Inflammatory macrophage treated with lipopolysaccharide for 1 hour (primary cell): ENCODE measurements at places on chromosomes 6 and 20.

GRCh38 chr20:23445596-23446217 is 6.2 kb downstream of the CSTL1 start:
- no peak for DNase-seq

DNA sequence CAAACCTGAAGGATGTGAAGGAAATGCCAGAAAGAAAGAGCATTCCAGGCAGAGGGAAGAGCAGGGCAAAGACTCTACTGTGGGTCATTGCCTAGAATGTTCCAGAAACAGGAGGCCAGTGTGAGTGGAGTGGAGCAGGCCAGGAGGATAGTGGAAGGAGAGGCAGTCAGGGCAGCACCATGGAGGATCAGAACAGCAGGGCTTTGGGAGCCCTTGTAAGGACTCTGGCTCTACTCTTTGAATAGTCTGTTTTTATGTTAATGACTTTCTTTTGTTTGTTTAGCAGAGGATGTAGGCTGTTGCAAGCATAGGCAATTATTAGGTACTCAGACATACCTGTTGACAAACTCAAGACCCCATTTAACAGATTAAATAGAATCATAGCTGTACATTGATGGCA is 23.6 kb upstream of the FBXL4 start:
- no peak for DNase-seq

GRCh38 chr6:39050453-39051112 is 2.0 kb downstream of the GLP1R start:
- no peak for DNase-seq

DNA sequence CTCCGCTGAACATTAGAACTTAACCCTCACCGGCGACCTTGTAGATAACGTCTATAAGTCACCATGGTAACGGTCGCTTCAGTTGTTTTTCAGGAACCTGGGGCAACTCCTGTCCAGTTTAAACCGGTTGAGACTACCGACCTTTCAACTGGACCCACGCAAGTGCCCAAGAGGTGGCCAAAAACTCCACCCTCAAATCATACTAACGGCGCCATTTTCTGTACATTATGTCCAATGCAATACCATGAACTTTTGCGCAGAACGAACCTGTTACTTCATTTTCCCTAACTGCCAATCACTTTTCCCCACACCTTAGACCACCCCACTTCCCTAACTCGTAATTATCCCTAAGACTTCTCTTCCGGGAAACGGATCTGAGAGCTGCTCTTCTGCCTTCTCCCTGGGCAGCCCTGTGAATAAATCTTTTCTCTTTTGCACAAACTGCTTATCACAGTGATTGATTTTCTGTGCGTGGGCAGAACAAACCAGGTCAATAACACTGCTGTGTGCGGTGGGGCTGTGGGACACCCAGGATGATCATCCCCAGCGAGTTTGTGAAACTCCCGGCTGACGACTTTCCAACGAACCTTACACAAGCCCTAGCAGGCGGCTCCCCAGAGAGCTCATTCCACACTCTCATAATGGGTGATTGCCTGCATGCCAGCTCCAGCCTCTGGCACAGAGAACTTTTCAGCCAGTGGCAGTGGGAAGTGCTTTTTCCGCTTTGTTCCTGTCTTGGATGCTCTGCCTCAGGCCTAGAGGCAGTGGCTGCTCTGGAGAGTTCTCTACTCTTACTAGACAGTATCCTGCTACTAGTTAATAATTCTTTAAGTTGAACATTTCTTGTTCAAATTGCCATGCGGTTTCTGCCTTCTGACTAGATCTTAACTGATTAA is 28.6 kb downstream of the GPX5 start:
- DNase-seq, result no peak

- DNase-seq, result no peak
Measured at GRCh38 chr6:77463308-77463860, at the start of gene HTR1B. TSS of gene HTR1B (minus strand) at chr6:77463491. CDS start at chr6:77463403, 88 bp downstream.
